Cardiac muscle cell (in vitro differentiated cells and primary cell): ENCODE measurements at places on chromosomes 12 and 14. TPM values are rescaled to one million over a fixed set of nuclear protein-coding genes. Genes with fewer than 3 reads are reported as not detected.

DNA sequence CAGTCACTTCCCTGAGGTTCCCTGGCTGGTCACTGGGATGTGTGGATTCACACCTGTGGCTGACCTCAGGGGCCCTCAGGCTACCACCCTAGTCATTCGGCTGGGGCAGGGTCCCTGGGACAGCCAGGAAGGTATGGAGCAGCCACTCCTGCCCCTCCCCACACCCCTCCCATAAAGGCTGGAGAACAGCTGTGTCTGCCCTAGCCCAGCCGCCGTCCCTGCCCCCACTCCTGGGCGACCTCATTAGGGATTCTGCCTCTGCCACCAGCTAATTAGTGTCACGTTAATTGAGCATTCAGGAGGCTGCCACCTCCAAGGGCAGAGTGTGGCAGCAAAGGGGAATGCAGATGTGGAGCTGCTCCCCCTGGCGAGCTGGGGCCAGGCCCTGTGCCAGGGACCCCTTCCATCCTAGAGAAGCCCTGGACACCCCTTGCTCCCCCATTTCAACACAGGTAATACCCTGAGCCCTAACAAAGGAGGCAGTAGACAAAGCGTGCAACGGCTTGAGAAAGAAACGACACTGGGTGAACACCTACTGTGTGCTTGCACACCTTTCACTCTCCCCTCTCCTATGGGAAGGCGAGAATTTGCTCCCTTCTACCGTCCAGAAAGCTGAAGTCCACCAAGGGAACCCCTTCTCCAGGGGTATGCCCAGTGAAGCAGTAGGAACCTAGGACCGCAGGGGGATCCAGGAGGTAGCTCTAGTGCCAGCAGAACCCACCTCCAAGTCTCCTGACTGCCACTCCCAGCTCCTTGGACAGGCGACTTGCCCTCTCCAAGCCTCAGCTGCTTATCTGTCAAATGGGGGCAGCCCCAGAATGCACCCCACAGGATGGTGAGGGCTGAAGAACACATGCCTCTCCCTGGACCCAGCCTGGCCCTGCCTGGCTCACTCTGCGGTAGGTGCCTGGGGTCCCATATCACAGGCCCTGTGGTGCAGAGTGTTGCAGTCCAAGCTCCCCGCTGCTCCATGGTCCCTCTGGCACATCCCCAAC lies 45.1 kb downstream of the FAM222A start:
- no peaks in the 10 kb centered on the region for H3K36me3 ChIP-seq
- peaks cover 20% of the 10 kb centered on the region for H3K4me1 ChIP-seq
- peak overlapping the region; percentile 42 for H3K27ac ChIP-seq
- H3K27me3 ChIP-seq: no peaks in the 10 kb centered on the region

Gene C12orf50
- total RNA-seq: not detected in 2 replicates

Gene CLEC12A
- total RNA-seq: not detected in 2 replicates

DNA sequence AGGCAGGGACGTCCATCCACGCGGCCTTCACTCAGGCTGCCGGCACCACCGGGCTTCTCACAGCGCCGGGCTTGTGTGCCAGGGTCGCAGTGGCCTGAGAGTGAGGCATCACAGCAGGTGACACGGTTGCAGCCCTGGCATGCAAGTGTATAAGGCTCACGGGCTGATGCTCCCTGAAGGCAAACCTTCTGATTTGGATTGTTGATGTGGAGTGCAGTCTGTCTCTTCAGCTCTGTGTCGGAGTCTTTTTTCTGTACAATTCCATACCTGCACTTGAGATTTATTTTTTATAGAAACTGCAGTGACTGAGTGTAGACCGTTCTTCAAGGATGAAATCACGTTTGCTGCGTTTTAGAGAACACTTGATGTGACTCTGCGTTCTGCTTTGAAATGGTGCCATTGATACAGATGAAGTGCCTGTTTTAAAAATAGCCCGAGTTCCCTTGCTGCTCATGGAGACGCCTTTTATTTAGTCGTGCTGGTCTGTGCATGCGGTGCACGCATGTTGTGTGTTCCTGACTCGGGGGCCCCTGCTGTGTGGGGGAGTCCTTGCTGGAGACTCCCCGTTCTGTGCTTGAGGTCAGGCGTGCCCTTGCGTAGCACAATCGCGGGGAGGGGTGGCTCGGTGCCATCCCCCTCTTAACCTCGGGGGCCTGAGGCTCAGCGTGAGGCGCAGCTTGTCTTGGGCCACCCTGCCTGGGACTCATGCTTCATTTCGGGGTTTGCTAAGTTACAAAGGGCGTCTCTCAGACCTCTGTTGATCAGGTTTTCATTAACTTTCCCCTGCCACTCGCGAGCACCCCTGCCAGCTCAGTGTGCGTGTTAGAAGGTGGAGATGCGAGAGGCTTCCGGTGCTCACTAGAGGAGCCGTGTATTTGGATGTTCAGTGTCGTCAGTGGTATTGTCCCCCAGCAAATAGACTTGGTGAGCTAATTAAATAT lies 21.6 kb upstream of the AMN start:
- H3K4me3 ChIP-seq: no peak overlapping the region
- H3K27me3 ChIP-seq: no peaks in the 10 kb centered on the region
- peak; percentile 48 for DNase-seq
- peaks cover 54% of the 10 kb centered on the region for H3K4me1 ChIP-seq
- H3K36me3 ChIP-seq: peaks cover 2% of the 10 kb centered on the region

Gene IL26
- not detected in 2 replicates for total RNA-seq

Gene NFYB
- total RNA-seq: 86.2 and 115 TPM in 2 replicates
